ENCODE measurements at places on chromosomes 7 and 10. TPM values are rescaled to one million over a fixed set of nuclear protein-coding genes. Genes with fewer than 3 reads are reported as not detected.

DNA sequence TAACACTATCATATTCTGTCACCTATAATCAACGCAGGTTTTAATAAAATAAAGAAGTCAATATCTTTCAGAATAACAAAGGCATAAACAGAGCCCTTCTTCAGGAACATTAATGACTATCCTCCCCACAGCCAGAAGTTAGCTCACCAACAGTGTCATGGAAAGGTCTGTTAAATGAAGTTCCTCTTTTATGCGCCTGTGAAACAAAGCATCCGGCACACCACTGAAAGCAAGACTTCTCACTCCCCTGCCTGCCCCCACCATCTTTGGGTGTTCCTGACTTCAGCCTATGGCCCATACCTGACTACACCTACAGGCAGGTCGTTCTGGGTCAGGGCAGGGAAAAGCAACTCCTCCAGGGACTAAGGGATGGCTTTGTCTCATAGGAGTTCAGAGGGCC lies 205.4 kb downstream of the FANK1 start:
- no peaks in the 10 kb centered on the region for H3K36me3 ChIP-seq
- DNase-seq = no peak
- H3K4me1 ChIP-seq = no peaks in the 10 kb centered on the region
- H3K4me3 ChIP-seq = no peak overlapping the region
- no peak overlapping the region for H3K27ac ChIP-seq

GRCh38 chr7:106276513-106276912 lies 8.3 kb downstream of the NAMPT start:
- no peak overlapping the region for H3K27ac ChIP-seq
- peaks cover 84% of the 10 kb centered on the region for H3K36me3 ChIP-seq
- H3K4me3 ChIP-seq = peak overlapping the region; percentile 34
- H3K4me1 ChIP-seq = peaks cover 52% of the 10 kb centered on the region
- no peak for DNase-seq
- H3K27me3 ChIP-seq = no peaks in the 10 kb centered on the region

DNA sequence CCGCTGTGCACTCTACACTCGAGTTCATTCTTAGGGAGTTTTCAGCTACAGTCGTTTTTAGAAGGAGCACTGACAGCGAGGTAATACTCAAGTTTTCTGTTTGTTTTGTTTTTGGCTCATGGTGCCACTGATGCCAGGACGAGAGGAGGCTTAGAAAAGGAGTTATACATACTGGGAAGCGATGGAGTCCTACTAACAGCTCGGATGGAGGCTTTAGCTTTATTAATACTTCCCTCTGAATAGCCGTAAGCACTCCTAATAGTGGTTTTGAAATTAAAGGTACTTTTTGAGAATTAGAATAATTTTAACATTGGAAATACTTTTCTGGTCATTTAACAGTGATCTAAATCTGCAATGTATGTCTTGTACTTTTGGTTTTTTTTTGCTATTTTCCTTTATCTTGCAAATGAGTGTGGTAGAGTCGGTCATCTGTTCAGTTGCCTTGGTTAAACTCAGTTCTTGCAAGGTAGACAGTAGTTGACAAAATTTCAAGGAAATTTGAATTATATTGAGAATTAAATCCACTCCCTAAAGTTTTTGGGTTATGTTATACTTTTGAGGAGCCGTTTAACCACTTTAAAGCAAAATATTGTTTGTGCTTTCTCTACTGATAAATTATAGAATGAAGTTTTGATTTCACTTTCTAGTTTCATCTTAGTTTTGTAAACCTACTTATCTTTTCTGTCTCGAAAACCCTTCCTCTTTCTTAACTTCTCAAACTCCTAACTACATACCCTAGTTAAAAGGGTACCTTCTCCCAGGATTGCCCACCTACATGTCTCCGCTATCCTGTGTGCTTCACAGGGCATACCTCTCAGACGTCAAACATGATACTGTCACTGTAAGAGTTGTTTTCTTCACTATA lies 1.5 kb downstream of the HBP1 start:
- H3K27me3 ChIP-seq = no peaks in the 10 kb centered on the region
- peak overlapping the region; percentile 90 for H3K4me3 ChIP-seq
- H3K36me3 ChIP-seq = peaks cover 7% of the 10 kb centered on the region

DNA sequence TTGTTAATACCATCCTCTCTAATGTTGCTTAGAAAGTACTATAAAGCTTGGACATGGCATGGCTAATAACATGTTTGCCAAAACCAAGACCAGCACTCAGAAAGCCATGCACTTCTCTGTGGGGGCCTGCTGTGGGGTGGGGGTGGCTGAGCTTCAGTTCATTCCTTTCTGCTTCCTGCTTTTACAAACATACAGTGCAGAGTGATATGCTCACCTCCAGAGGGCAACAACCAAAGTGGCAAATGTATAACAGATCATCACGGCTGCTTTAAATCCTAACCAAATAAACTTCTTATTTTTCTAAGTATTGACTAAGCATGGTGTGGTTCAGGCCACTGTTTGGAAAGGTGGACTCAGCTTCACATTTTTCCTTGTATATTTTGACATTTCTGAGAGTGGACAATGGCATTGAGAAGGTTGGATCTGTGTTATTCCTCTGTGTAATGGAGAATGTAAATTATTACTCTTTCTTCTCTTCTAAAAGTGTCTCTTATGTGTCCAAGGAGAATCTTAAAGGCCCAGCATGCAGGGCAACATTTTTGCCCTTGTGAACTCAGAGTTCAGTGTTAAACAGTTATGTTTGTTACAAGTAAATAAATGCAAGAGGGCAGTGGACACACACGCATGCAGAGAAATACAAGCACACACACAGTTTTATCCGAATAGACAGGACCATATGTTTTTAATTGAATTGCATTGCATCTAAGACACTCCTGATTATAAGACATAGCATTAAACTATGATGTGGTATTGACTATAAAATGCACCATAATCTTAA lies 186.1 kb downstream of the HERPUD2 start:
- no peaks in the 10 kb centered on the region for H3K36me3 ChIP-seq
- no peak overlapping the region for H3K27ac ChIP-seq
- H3K4me3 ChIP-seq = no peak overlapping the region
- no peak for DNase-seq
- H3K4me1 ChIP-seq = no peaks in the 10 kb centered on the region

DNA sequence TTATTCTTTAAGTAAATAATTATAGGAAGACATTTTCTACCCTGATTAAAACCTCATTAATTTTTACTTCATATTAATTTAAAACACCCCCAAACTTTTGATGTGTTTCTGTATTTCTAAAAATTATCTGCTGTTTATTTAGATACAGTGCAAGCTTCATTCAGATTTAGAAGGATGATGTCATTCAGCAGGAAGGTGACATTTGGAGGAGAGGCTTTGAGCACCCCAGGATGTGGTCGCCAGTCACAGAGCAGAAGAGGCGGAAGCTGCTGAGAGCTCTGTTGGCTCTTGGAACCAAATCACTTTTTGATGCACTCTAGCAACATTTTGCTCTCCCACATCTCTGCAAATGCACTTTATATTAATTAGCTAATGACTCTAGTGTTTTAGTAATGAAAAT lies 233.9 kb upstream of the CACNA2D1 start:
- H3K27me3 ChIP-seq = no peaks in the 10 kb centered on the region
- H3K4me3 ChIP-seq = peak overlapping the region; percentile 31
- H3K27ac ChIP-seq = peak overlapping the region; percentile 92
- peak; percentile 77 for DNase-seq

DNA sequence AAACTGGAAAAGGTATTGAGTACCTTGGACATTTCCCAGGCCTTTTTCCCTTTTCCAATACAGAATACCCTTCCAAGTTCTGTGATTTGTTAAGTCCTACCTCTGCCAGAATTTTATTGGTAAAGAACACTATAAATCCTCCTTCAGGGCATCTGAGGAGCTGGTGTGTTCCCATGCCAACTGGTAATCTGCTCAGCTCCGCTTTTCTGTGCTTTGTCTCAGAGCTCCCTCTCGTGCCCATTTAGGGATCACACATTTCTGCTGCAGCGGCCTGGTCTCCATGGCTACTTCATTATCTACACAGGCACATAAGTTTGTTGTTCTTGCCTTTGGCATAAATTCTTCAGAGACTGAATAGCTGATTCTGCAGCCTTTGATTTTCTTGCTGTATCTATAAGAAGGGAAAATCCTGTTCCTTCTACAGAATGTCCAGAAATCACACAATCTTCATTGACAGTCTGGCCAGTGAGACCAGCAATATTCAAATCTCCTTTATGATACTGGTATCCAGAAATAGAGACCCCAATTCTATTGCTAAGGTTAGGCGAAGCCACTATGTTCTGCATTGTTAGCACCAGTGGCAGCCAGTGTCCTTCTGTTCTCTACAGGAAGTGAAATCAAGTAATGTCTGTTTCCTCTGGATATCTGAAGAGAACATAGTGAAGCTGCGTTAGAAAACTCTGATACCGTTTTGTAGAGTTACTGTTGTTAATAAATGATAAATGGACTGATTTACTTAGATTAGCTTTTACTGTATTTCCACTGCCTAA lies 51.9 kb downstream of the DENND11 start:
- peaks cover 6% of the 10 kb centered on the region for H3K4me1 ChIP-seq
- DNase-seq = peak; percentile 51
- H3K4me3 ChIP-seq = no peak overlapping the region
- no peaks in the 10 kb centered on the region for H3K27me3 ChIP-seq

DNA sequence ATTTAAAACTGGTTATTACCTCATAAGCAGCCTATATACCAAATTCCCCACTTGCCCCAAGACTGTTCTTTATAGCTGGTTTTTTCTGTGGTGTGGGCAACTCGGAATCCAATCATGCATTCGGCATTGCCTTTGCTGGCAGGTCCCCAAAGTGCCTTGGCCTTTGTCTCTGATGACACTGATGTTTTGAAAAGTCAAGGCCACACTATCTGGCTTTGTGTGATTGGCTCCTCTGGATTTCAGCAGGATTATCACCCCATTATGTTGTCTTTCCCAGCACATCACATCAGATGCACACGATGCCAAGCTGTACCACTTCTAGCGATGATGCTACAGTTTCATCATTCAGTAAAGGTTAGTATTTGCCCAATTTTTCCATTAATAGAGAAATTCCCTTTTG lies 97.7 kb downstream of the USP6NL start:
- peaks cover 20% of the 10 kb centered on the region for H3K4me1 ChIP-seq
- H3K36me3 ChIP-seq = no peaks in the 10 kb centered on the region
- H3K27me3 ChIP-seq = no peaks in the 10 kb centered on the region

- DNase-seq = no peak
- H3K4me1 ChIP-seq = peaks cover 38% of the 10 kb centered on the region
- peaks cover 5% of the 10 kb centered on the region for H3K36me3 ChIP-seq
Observed at GRCh38 chr10:5443429-5443828, 31.1 kb downstream of the NET1 start.

DNA sequence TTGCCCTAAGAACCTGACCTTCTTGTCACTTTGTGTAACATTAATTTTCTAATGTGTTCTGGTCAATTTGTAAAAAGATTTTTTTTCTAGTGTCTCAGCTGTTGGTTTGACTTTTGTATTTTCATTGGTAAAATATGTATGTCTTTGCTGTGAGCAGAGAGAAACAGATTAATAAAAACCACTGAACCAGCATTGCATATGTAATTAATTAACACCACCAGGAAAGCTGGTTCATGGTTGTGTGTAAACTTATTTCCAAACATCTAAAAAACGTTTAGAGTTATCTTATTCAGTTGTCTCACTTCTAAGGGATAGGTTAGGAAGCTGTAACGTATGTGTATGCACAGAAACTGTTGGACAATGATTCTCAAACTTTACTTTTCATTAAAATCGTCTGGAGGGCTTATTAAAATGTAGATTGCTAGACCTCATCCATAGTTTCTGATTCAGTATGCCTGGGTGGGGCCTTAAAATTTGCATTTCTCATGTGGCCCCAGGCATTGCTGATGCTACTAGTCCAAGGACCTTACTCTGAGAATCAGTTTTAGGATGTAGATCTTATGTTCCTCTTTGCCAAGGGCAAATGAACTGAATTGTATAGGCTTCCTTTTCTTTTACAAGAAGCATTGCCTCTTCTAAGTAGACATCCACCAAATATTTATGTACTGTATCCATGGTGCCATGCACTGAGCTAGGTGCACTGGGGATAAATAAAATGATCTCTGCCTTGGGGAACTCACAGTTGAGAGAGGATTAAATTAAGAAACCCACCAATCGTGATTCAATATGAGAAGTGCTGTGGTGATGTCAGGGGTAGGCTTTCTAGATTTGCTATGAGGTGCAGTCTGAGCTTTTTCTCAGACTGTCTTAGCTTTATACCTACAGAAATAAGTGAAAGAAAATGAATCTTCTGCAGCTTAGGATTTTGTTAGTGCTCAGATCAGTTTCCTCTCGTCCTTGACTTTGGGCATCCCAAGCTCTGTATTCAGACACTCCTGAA lies 98.7 kb downstream of the AUTS2 start:
- H3K36me3 ChIP-seq = no peaks in the 10 kb centered on the region
- H3K4me1 ChIP-seq = peaks cover 10% of the 10 kb centered on the region
- H3K27me3 ChIP-seq = peaks cover 6% of the 10 kb centered on the region
- no peak for DNase-seq
- H3K4me3 ChIP-seq = no peak overlapping the region
- no peak overlapping the region for H3K27ac ChIP-seq

DNA sequence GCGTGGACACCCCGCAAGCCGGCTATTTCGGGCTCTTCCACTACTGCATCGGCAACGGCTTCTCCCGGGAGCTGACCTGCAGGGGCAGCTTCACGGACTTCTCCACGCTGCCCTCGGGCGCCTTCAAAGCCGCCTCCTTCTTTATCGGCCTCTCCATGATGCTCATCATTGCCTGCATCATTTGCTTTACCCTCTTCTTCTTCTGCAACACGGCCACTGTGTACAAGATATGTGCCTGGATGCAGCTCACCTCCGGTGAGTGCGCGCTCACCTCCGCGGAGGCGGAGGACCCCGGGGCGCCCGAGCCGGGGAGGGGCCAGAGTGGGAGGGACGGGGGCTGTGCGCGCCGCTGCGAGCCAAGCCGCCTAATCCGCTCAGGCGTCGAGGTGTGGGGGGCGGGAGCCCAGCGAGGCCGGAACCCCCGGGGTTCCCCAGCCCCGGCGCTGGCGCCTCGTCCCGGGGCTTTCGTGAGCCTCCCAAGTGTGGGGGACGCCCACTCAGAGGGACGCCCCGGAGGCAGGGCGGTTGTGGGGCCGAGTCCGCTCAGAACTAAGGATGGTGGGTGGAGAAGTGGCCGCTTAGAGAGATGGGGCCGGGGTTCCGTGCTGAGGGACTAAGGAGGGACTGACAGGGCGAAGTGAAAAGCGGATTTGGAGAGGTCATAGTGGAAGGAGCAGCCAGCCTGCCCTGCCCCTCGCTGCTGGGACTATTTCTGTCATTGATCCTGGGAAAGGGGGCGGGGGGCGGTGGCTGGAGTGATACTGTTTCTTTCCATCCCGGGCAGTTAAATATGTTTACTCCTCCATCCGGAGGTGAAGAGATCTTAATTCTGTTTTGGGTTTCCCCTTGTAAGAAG lies 795 bp downstream of the LHFPL3 start:
- peaks cover 51% of the 10 kb centered on the region for H3K27me3 ChIP-seq
- H3K36me3 ChIP-seq = no peaks in the 10 kb centered on the region
- no peak for DNase-seq
- H3K4me3 ChIP-seq = peak overlapping the region; percentile 30
- H3K27ac ChIP-seq = no peak overlapping the region
- peaks cover 8% of the 10 kb centered on the region for H3K4me1 ChIP-seq

- H3K4me3 ChIP-seq = no peak overlapping the region
- H3K27me3 ChIP-seq = peaks cover 3% of the 10 kb centered on the region
- no peak for DNase-seq
Observed at GRCh38 chr7:2474224-2474623, 2.0 kb downstream of the GRIFIN start.

Gene MRLN
- not detected for total RNA-seq

Gene COL13A1
- not detected for total RNA-seq

Gene PRKCQ
- 47.1 TPM for total RNA-seq

Gene VIPR2
- not detected for total RNA-seq

Gene PRTFDC1
- total RNA-seq = 2.2 TPM

Gene RGS10
- 207 TPM for total RNA-seq

Gene CHST15
- 0.81 TPM for total RNA-seq

Gene PRRT4
- 0.69 TPM for total RNA-seq

Gene INHBA
- not detected for total RNA-seq

Measured in activated CD8-positive, alpha-beta T cell treated with anti-CD3 and anti-CD28 coated beads for 36 hours (primary cell).